ENCODE measurements at places on chromosomes 16 and 17. TPM values are rescaled to one million over a fixed set of nuclear protein-coding genes. Genes with fewer than 3 reads are reported as not detected.

The EFCAB13 gene
- total RNA-seq, result 2.8 TPM

The GCGR gene
- total RNA-seq, result not detected

The GSDMA gene
- total RNA-seq, result not detected

The SLC43A2 gene
- 3.8 TPM for total RNA-seq

The SPATA32 gene
- not detected for total RNA-seq

The FBXW10B gene
- 0.33 TPM for total RNA-seq

The MRPL28 gene
- 93.6 TPM for total RNA-seq
